A172 (cell line): ENCODE measurements at places on chromosomes 12 and 14. TPM values are rescaled to one million over a fixed set of nuclear protein-coding genes. Genes with fewer than 3 reads are reported as not detected.

GRCh38 chr12:50132505-50133135, 20.6 kb downstream of the COX14 start:
- DNase-seq: no peak

The FERMT2 gene
- total RNA-seq: 75.4 and 87.1 TPM in 2 replicates

The USP44 gene
- not detected in 2 replicates for total RNA-seq

The MYH6 gene
- total RNA-seq: not detected in 2 replicates

DNA sequence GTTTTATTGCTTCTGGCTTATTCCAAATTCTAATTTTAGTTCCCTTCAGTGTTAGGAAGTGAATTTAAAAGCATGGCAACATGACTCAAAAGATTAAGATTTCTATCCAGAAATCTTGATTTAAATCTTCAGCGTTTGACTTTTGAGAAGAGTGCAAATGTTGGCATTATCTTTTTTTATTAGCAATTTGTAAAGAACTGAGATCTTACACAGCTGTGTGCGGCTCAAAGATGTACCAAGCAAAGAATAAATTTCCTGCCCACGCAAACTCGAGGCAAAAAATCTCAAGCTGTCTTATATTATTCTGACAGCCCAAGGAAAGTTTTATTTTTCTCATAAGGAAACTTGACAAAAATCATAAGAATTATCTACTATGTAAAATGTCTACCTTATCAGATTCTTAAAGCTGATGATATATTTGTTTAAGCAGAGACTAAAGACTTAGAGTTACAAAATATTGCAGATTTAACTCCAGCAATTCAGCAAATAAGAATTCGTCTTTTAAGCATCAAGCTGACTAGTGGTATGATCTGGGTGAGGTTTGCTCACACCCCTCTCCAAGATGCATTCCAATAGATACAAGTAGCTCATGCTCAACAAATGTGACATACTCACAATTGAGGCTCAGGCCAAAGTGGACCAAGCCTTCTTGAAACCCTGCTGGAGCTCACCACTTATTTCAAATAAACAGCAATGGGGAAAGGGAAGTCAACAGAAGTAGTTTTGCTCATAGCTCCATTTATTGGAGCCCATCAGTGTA, 47.4 kb upstream of the POC1B start:
- DNase-seq: no peak

DNA sequence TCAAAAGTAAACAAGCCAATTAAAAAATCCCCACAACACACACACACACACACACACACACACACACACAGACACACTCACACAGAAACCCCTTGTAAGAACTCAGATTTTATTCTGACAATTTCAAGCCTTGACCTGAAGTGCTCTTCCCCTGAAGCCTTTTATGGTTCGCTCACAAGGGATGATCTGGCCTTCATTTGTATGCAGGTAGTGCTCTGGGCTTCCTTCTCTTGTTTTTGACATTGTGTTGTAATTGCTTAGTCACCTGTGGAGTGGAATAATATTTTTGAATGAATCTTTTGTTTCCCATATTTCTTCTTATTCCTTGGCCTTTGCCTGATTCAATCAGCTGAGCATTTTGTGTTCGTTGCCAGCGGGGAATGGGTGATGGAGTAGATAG, 83.3 kb upstream of the CSRP2 start:
- no peak for DNase-seq

The PIK3C2G gene
- not detected in 2 replicates for total RNA-seq

DNA sequence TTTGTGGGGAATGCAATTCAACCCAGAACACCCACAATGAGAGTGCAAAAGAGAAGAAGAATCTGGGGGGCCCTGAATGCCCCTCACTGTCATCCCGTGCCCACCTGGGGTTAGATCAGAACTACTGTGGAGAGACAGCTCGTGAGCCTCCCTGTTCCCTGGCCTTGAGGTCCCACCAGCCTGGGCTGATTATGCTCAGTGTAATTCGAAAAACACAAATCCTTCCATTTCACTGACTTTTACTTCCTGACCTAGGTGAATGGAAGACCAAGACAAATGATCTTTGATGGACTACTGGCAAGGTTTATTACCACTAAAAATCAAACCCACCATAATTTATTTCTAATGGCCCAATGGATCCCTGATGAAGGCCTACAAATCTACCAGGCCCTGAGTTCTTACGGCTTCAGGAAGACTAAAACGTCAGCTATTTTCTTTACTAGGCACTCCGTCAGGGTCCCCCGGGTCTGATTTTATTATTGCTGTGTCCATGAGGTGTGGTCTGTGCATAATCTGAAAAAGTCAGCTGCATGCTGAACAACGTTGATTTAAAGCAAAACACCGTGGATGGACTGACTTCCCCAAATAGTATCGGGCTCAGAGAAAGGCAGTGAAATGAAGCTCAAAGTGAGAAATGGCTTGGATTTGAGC, 44.9 kb upstream of the RMST start:
- no peak for DNase-seq

DNA sequence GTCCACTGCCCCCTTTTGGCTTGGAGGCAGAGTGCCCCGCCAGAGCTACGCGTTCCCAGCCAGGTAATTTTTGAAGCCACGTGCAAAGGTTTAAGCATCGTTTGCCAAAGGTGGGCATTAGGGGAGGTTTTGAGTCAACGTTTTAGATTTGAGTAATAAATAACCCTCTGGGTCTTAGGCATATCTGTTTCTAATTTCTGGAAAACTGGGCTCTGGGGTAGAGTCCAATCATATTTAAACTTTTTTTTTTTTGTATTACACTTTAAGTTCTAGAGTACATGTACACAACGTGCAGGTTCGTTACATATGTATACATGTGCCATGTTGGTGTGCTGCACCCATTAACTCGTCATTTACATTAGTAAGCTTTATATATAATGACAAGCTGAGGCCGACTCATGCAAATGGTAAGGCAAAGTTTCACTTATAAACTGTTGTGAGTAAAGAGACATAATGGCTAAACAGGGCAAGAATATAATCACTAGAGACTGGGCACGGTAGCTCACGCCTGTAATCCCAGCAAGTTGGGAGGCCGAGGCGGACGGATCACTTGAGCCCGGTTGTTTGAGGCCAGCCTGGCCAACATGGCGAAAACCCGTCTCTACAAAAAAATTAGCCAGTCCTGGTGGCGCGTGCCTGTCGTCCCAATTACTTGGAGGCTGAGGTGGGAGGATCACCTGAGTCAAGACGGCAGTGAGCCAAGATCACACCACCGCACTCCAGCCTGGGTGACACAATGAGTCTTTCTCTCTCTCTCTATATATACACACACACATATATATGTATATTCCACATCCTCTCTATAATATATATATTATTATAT, 491 bp upstream of the NR2C1 start:
- DNase-seq: no peak

DNA sequence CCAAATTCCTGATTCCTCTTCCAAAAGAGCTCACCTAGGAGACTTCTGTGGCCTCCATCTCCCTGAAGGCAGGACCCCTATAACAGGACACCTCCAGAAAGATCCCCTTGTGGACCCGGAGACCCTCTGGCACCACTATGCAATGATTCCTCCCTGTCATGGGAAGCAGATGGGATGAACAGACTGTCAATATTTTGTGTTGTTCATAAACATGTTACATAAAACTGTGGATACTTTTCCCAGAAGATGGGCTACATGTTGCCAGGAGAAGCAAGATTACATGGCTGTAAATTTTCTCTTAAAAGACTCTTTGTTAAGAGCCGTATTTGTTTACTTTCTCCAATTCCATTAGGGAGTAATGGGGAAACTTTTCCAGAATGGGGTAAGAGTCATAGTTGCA, 52.1 kb downstream of the TUNAR start:
- DNase-seq: no peak

The NKX2-1 gene
- not detected in 2 replicates for total RNA-seq

DNA sequence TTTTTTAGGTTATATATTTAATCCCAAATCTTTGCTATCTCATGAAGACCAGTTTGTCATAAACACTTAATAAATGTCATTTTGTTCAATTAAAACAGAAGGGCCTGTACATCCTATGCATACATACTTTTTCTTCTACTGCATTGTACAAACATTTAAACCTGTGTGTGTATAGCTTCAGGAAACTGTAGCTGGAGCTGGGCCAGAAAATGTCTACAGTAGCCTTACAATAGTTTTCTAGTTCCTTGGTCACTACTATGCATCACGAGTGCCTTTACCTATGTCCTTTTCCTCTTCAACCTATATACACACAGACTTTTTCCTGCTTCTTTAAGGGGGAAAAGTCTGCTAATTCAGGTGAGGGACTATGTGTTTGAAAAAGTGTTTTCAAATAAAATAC, 302.8 kb downstream of the PAWR start:
- DNase-seq: no peak

The TIGAR gene
- 8.8 and 8.9 TPM in 2 replicates for total RNA-seq

The PZP gene
- not detected in 2 replicates for total RNA-seq

- DNase-seq: no peak
Observed at GRCh38 chr12:127664901-127665300, 602.1 kb upstream of the TMEM132C start.

DNA sequence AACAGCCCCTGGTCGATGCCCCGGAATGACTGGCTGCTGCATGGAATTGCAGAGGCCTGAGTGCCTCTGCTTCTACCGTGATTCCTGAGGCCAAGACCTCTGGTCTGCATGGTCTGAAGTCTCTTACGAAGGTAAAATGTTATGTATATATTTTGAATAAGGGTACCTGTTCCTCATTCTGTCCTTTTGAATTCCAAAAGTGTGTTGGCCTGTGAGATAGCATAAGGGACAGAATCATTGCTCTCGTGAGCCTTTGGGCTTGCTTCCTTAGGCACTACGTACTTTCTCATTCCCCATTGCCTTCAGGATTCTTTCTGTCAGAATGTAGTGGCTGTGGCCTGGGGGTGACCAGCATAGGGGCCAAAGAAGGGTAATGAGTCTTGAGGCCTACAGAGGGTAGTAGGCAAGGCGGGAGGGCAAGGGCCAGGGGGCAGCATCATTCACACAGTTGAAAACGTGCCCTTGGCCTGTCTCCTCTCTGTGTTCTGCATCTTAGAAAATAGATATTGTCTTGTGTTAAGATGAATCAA, 19.5 kb downstream of the TRAF3 start:
- no peak for DNase-seq

DNA sequence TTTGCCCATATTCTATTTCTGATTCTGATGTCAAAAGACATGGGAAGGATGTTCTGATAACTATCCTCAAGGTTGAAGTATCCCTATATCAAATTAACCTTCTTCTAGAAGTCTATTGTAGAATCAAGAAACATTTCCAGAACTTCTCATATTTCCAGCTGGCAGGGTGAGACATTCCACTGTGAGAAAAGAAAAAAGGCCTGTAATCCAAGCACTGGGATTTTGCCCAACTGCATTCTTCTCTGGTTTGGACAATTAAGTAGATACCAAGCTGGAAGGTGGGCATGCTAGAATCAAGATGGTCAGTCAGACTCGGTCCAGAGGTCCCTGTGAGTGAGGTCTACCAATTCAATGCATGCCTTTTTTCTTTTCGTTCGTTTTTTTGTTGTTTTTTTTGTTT, 60.9 kb downstream of the MAP3K9 start:
- no peak for DNase-seq

DNA sequence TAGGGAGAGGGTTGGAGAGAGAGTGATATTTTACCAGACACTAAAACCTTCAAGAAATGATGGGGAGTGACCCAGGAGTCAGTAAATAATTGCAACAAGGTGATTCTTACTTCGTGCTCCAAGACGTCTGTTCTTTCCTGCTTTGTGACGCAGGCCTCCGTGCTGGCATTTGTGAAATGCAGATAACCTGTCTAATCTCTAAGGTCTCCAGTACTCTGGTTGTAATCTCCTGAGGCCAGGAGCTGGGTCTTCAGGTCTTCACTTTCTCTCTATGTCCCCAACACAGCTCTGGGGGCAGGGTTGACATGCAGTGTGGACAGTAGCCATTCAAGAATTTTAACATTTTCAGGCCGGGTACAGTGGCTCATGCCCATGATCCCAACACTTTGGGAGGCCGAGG, 53.1 kb downstream of the CD9 start:
- no peak for DNase-seq

- DNase-seq: no peak
Observed at GRCh38 chr14:75497191-75497590, 25.1 kb upstream of the BATF start.

DNA sequence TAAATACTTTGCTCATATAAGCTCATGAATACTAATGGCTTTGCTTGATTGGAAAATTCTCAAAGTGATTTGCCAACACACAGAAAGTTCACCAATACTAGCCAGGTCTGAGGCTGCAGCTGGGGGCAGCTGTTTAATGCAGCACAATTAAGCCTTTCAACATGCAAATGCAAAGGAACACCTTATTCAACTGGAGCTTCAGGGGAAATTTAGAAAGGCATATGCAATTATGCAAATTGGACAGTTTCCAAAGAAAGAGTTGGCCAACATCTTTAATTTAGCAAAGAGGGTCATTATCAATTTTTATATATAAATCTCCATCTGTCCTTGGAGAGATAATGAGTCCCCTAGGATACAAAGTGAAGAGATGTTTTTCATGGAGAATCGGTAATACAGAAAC, 40.2 kb upstream of the OTOGL start:
- DNase-seq: no peak

DNA sequence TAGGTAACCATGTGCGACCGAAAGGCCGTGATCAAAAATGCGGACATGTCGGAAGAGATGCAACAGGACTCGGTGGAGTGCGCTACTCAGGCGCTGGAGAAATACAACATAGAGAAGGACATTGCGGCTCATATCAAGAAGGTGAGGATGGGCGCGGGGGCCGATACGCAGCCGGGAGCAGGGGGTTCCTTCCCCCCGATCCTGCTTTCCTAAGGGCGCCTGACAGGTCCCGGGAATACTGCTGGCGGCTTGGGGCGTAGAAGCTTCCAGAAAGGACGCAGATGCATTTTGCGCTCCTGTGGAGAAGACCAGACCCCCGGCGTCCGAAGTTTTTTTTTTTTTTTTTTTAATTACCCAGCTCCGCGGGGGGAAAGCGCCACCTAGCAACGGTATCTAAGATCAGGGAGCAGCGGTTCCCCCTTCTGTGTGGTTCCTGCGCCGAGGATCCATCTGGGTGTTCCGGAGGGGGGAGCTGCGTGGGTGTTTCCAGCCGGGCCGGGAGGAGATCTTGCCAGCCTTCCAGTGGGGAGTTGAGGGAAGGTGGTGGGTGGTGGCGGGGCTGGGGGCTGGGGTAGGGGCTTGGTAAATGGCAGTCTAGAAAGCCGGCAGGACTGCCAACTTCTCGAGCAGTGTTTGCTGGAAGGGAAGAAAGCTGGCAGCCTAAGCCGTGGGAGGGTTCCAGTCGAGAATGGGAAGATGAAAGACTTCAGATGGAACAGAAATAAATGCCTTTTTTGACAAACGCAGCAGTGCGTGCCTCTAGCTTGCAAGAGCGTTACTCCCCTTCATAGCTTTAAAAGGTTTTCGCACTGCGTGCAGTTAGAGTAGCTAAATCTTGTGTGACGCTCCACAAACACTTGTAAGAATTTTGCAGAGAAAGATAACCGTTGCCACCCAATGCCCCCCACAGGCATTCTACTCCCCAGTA, 764 bp downstream of the DYNLL1 start:
- DNase-seq: peak; percentile 14

The ENDOU gene
- not detected in 2 replicates for total RNA-seq

- no peak for DNase-seq
Observed at GRCh38 chr12:14915736-14916135, 22.6 kb downstream of the ERP27 start.

The SYNDIG1L gene
- total RNA-seq: not detected in 2 replicates
